Cardiac muscle cell (in vitro differentiated cells and primary cell): ENCODE measurements at places on chromosomes 11 and 22.
A peak's percentile ranks its signal among the peaks of the same experiment; 100 is the strongest.

DNA sequence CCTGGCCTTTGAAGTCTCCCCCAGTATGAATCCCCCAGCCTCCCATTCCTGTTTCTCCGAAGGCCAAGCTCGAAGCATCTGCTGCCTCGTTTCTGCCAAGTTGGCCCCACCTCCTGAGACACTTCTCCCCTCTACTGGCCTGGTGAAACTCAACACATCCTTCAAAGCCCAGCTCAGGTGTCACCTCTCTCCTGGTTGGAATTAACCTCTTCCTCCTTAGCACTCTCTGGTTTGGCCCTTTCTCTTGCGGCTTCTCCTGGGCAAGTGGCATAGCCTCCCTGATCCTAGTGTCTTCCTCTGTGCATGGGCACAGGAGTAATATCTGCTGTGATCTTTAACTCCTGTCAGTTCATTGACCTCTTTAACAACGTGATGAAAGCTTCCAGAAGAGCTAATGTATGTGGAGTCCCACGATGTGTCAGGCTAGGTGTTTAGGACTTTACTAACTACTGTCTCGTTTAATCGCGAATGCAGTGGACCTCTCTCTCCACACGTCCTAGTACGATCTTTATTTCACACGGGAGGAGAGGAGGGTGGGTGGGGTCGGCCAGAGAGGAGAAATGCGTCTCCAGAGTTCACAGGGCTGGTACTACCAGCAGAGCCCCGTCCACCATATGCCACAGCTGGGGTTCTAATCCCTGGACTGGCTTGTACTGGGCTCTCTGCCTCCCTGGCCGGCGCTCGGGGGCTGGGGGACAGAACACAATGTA, 826 bp upstream of the PTPRJ start:
- peak; percentile 49 for DNase-seq

GRCh38 chr22:46650078-46650810, 30.1 kb downstream of the GRAMD4 start:
- peak; percentile 49 for DNase-seq

DNA sequence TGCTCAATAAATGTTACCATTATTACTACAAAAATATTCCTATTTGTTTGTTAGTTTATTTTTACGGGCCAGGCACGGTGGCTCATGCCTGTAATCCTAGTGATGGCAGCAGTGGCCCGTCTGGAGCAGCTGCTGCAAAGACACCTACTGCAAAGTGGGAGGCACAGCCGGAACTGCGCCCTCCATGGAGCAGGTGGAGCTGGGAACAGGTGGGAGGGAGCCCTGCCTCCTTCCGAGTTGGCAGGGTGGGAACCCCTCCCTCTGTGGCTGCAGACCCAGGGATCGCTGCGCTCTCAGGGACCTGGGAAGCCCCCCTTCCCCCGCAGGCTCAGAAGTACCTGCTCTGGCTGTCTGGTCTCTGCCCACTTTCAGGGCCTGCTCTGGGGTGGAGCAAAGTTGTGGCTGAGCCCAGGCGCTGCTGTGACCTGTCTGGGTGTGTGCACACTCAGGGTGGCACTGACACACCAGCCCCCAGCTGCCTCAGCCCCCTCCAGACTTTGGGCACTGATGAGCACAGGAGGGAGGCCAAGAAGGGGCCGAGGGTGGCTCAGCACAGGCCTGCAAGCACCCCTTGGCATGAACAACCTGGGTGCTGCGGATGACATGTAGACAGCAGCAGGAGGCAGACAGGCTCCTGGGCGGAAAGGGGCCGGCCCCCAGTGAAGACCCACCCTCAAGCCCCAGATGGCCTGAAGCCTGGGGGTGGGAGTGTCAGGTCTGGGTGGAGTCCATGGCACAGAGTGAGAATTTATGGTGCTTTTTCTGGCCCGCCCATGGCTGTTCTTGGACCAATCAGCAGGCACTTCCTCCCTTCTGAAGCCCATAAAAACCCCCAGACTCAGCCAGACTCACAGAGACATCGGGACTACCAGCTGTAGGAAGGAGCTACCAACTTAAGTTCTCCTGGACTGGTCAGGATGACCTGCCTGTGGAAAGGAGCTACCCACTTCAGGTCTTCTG, 103.7 kb upstream of the CLMP start:
- no peak for DNase-seq

- no peak for DNase-seq
Observed at GRCh38 chr11:126808296-126808695, 192.3 kb downstream of the KIRREL3 start.

GRCh38 chr22:26480611-26480932, 3.0 kb downstream of the HPS4 start:
- DNase-seq: no peak

GRCh38 chr22:47486569-47487312, 724.3 kb downstream of the TBC1D22A start:
- DNase-seq: no peak

DNA sequence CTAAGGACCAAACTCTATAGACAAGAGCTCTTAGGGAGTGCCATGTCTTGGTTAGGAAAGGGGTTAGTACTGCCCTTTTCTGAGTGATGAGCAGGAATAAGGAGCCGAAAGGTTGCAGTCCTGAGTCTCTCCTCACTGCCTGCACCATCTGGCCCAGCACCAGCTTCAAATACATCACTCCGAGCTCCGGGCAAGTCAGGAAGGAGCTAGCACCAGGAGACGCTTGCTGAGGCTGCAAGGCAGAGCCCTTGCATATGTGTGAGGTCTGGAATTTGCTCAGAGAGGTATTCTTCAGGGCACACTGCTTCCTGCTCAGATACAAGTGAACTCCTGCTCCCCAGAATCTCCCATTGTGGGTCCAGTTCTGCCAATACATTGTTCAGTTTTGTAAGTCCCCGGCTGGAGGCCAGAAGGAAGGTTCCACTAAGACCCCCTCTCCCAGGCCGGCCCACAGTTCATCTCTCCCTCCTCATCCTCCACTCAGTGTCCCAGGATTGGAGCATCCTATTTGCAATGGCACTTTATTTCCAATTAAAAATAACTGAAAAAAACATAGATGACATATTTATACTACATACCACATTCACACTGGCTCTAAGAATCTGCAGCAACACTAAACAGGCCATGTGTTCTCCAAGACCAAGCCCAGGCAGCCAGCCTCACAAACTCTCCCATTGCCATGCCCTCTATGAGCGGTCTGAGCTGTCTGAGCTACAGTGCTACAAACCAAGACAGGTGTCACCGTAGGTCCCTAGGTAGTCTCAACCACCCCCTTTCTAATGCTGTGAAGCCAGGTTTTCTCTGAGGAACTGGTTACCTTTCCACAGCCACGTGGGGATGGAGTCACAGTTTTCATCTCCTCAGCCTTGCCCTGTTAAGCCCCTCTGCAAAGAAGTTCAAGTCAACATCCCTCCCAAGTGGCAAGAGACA, 55.1 kb upstream of the SPATA19 start:
- no peak for DNase-seq

- DNase-seq: no peak
Observed at GRCh38 chr11:34183848-34184391, 78.5 kb downstream of the NAT10 start.

DNA sequence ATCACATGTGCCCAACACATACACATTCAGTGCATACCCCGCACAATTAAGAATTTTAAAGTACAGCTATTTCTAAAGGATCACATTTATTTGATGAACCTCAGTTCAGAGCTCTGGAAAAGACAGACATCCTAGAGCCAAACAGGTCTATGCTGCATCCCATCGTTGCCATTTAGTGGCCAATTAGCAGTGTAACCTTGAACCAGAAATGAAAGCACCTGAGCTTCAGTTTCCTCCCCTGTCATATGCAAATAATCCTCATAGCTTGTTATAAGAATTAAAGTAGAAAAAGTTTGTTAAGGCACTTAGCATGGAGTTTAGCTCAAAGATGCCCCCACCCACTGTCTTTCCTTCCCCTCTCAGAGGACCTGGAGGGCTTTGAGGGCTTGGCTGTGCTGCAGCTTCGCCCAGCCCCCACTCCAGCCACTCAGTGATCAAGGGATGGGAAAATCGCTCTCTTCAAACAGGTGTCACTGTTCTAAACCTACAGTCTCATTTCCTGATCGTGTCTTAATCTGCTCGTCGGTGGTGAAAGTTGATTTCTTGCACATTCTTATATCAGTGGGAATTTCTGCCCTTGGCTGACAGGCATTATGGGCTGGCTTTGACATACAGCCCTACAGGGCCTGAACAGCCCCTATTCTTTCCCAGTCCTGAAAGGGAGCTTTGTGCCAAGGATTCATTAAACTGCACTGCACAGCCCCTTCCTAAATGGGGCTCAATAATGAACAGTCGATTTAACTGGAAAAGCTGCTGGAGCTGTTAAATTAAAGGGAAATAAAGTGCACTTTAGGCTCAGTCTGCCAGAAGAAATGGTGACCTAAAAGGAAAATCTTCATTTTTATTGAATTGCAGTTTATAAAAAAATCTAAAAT, 23.3 kb upstream of the FAM181B start:
- no peak for DNase-seq

DNA sequence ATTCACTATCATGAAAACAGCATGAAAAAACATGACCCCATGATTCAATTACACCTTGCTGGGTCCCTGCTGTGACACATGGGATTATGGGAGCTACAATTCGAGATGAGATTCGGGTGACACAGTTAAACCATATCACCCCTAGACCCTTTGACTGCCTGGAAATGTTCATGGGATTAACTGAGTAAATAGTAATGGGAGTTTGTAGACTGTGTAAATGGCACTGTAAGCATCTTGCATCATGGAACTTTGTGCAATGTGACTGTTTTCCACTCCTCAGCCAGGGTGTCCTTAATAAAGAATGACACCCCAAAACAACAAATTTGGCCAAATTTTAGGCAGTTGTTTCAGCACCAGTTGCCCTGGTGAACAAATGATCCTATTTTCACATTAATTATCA, 7.9 kb upstream of the SLC22A25 start:
- no peak for DNase-seq

DNA sequence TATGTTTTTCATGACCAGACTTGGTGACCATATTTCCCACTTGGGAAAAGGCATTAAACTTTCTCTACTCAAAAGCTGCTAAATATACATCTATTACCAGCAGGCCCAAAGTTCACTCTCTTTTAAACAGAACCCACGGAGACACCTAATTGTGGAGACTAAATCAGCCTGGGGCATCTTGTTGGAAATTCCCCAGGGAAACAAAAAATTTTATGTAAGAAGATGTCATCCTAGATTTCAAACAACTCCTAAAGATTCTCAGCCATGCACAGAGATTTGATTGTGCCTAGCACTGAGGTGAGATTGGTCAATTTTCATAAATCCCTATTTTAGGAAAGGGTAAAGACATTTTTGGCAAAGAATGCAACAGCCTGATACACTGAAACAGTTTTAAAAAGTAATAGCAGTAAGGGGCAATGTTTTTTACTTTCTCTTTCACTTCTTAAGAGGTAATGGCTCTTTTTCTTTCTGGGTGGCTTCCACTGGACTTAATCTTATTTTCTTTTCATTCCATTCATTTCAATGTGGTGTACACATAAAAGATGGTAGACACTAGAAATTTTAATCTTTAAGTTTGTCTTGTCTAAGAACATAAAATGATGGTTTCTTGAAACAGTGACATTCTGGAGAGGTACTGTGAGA, 9.6 kb downstream of the OR52N2 start:
- no peak for DNase-seq

DNA sequence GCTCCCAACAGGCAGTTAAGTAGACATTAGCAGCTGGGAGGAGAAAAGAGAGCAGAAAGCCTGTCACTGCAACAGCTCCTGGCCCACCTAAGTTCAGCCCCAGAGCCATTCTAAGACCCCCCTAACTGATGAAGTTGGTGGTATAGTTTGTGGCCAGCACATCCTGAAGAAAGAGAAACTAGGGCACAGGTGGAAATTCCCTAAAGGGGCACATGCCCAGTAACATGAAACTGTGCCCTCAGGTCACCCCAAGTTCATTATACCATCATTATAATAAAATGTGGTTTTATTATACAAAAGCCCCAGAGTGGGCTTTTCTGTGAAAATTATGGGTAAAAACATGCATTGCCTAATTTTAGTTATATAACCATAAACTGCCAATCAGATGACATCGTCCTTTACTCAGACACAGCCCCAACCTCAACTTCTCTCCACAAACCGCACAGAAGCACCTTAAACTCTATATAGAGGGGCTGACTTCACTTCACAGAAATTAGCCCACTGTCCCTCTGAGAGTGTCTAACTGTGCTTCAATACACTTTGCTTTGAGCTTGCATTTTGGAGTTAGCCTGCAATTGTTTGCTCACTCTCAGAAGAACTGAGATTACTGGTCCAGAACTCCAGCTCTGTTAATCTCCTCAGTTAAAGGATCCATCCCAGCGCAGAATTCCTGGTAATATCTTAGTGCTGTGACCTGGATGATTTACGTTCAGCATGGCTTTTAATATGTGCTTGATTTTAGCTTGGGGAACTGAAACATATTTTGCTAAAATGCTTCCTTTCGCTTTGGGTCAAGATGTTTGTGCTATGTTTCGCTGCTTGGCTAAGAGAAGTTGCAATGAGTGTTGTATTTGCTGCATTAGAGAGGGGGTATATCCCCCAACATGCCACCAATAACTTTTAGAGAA, 1.8 kb upstream of the APOL3 start:
- DNase-seq: no peak

- DNase-seq: no peak
Observed at GRCh38 chr11:1049911-1050580, 13.5 kb upstream of the MUC6 start.

GRCh38 chr11:30859669-30860068, 273.5 kb upstream of the MPPED2 start:
- DNase-seq: no peak

GRCh38 chr22:45533703-45534102, 31.0 kb downstream of the FBLN1 start:
- DNase-seq: no peak

DNA sequence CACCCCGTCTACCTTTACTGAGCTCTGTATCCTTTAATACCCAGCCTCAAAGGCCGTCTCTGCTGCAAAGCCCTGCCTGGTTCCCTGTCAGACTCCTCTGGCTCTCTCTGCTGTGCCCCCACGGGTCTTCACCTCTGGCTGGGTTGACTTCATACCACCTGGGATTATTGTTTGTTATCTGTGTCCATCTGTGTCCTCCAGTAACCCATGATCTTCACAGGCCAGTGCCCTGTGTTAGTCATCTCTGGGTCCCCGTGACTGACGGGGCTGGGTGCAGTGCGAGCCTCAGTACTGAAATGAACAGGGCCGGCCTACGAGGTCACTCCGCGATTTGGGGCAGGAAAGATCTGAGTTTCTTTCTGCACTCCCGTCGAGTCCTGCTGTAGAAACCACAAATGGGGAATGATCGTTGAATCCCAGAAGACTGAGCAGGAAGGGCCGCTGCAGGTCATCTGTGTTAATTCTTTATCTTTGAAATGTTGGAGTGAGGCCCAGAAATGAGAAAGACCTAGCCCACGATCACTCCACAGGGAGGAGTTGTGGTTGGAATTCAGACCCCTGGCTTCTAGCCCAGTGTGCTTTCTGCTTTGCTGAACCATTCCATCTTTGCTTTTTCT, 12.3 kb upstream of the TUB start:
- peak; percentile 94 for DNase-seq

GRCh38 chr22:50261615-50262459, at the start of gene MAPK12:
MAPK12 (minus strand) TSS chr22:50261683; CDS start chr22:50261509, 174 bp downstream.
- peak; percentile 82 for DNase-seq
